ENCODE measurements at places on chromosomes 2 and 18.

GRCh38 chr2:206075113-206075512, 10.9 kb downstream of the INO80D start:
- DNase-seq = no peak

GRCh38 chr2:214740867-214741395, 68.6 kb downstream of the BARD1 start:
- no peak for DNase-seq

GRCh38 chr18:25896178-25896780, 194.1 kb downstream of the SS18 start:
- DNase-seq = peak; percentile 31

GRCh38 chr2:195561116-195561921, 95.7 kb upstream of the SLC39A10 start:
- DNase-seq = peak; percentile 77

DNA sequence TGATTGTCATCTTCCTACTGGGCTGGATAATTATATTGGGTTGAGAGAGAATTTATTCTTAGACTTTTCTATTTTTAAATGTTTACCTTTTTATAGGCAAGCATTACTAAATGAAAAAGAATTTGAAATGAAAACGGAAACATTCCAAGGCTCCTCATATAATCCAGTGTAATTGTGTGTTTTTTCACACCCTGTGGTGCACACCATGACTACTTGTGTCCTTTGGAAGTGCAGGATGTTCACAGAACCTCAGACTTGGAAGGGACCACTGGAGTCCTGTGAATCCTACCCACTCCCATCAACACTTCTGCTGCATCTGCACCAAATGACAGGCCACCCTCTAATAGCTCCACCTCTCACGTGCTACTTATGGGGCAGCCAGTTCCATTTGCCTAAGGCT, 48.0 kb downstream of the NAT8 start:
- DNase-seq = no peak

GRCh38 chr2:96702098-96702785, 37.6 kb downstream of the LMAN2L start:
- DNase-seq = no peak

DNA sequence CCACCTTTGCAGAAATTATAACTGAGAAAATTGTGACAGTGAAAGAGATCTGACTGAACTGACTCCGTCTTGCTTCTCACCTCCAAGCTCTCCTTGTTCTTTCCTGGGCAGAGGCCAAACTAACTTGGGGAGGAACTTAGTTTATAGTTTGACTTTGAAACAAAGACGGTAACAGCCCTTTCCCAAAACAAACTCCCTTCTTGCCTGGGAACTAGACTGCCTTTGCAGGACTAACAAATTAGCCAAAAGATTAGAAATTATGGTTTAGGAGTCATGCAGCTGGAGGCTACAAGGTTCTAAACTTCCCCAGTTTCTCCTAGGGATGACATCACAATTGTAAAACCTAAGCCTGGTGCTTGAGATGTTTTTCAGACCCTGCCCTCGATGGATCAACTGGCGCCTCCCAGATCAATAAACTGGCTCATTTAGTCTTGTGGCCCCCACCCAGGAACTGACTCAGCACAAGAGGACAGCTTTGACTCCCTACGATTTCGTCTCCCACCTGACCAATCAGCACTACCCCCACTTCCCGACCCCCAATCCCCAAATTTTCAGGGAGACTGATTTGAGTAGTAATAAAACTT, 137.7 kb downstream of the ALPK2 start:
- DNase-seq = no peak

- DNase-seq = no peak
These were observed 15.3 kb upstream of the PARD3B start for GRCh38 chr2:204529795-204530463.

DNA sequence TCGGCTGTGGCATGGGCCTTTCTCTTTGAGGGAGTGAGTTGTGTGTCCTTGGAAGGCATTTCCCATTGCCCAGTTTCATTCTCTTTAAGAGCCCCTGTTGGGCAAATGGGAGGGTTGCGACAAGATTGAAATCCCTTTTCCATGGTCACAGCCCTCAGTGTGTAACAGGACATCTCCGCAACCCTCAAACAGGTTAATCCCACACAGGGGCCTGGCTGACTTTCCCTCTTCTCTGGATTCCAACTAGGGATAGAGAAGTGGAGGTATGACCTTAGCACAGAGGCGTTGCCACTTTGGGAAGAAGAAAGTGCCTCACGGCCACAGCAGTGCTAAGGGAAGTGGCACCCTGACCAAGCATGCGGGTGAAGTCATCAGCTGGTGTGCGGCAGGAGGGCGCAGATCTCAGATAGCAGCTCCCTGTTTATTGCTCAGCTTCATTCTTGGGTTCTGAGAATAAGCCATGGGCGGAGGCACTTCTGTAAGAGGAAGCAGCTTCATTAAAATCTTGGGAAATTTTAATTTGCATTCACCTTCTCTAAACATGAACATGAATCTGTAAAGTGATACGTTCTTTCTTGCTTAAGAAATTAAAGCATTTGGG, 256.5 kb downstream of the GBX2 start:
- no peak for DNase-seq

- DNase-seq = no peak
These were observed 2.5 kb upstream of the RTP5 start for GRCh38 chr2:241866790-241867645.

DNA sequence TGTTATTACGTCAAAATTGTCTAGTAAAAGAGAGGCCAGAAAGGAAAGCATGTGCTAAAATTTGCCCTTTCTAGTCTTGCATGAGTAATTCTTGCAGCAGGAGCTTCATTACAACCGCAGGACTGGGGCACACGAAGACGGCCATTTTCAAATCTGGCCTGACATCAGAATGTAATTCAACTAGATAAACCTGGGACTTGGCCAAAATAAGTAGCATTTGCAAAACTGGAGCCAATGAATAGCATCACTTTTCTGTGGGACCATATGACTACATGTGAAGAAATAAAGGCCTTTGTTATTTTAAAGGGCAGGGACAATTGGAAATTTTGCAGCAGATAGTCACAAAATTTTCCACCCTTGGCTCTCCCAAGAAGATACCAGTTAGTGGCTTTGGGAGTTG, 3.0 kb upstream of the FZD7 start:
- no peak for DNase-seq

- peak; percentile 21 for DNase-seq
These were observed 36.3 kb downstream of the TPRKB start for GRCh38 chr2:73700661-73701447.

DNA sequence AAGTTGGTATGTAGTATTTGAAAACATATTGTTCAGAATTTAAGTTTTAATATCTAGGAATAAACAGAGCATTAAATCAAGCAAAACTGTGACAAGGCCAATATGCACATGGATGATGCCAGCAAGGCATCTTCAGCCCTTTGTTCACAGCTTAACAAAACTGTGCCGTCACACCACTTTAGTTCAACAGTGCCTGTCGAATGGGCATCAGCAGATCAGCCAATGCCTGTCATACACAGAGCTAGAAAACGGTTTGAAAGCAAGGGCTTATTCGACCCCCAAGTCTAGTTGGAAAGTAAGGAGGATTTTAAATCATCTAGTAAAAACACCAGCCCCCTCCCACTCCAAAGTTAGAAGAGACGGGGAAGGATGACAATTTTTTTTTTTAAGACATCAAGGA, 16.7 kb downstream of the ZEB2 start:
- no peak for DNase-seq

- no peak for DNase-seq
These were observed 7.8 kb upstream of the WNT10A start for GRCh38 chr2:218872645-218873358.

DNA sequence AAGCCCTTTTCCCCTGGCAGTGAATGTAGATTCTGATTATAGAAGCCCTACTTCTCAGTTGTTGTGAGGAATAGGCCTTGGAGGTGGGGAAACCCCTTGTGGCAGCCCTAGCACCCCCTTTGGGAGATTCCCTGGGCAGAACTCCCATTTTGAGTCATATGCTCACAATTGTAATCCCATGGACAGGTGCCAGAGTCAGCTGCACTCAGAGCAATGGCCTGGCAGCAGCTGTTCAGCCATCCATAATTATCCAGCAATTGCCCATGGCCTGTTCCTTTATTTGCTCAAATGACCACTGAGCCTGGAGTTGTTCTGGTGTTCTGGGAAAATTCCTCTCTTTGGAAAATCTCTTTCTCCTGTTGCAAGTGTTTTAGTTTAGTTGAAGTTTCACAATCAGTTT, 71.7 kb downstream of the PTRHD1 start:
- no peak for DNase-seq

- no peak for DNase-seq
These were observed 57.6 kb downstream of the TRIB2 start for GRCh38 chr2:12774395-12774727.

- no peak for DNase-seq
These were observed 132.5 kb downstream of the CSRNP3 start for GRCh38 chr2:165601928-165602521.

GRCh38 chr2:138814123-138814898, 34.1 kb upstream of the NXPH2 start:
- DNase-seq = peak; percentile 77

GRCh38 chr2:133378928-133379549, 189.2 kb downstream of the NCKAP5 start:
- DNase-seq = no peak

GRCh38 chr18:68707646-68708045, 7.3 kb downstream of the TMX3 start:
- DNase-seq = no peak

DNA sequence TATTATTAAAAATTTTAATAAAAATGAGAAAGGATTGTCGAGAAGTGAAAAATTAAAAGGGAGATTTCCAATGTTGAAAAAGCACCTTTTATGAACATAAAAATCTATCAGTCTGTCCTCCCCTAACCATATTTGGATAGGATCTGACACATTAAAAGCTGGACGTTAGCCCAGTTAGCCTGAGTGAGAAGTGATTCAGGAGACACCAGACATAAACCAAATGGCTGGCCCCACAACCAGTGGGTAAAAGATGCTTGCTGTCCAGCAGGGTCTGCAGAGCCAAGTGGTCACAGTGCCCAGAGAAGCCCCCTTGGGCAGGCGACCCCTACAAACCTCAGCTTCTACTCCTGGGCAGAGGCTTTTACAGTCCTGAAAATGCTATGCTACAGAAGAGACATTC, 253.8 kb upstream of the LYPD1 start:
- no peak for DNase-seq

DNA sequence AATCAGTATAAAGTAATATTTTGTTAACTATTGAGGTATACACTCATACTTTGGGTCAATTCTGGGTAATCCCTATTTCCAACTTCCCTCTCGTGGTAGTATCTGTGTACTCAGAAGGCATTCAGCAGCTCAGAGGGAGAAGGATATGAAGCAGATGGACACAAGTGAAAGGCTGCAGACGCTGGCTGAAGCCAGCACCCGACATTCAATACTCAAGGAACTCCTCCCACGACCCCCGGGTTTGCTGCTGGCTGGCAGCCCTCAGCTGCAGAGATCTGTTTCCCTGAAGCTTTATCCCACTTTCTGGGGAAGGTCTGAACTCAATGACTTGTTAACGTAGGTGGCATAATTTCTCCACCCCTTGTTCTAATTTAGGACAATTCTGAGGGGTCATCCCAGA, 847.3 kb upstream of the SOX11 start:
- DNase-seq = no peak

DNA sequence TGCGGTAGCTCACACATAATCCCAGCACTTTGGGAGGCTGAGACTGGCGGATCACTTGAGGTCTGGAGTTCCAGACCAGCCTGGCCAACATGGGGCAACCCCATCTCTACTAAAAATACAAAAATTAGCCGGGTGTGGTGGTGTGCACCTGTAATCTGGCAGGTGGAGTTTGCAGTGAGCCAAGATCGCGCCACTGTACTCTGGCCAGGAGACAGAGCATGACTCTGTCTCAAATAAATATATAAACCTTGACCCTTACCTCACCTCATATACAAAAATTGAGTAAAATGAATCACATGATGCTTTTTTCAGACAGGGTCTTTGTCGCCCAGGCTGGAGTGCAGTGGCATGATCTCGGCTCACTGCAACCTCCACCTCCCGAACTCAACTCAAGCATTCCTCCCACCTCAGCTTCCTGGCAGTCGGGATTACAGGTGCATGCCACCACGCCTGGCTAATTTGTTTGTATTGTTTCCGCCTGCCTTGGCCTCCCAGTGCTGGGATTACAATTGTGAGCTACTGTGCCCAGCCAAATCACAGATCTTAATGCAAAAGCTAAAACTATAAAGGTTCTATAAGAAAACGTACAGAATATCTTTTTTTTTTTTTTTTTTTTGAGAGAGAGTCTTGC, 25.3 kb downstream of the XPO1 start:
- DNase-seq = no peak

DNA sequence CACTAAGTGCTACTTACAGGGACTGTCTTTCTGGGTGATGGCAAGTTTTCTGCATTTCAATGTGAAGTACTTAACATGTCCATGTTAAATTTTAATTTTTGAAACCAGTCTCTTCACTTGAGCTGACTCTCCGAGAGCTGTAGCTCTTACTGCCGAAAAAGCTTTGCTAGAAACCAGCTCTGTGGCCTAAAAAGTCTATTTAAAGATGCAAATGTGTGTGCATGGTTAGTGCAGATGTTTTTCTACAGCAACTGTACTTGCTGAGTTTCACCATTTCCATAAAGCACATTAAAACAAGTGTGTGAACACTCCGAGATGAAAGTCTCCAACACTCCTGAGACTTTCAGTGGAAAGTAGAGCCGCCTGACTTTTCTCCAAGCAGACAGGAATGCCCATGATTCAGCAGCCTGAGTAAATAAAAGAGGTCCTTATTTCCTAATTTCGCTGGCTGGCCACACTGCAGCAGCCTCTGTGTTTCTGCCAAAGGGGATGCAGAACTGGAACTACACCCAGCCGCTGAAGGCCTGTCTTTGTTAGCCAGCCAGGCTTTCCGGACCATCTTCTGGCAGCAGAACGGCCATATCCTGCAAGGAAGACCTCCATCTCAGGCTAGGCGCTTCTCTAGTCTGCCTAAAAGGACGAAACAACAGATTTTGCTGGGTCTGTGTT, 121.2 kb downstream of the ZNF521 start:
- peak; percentile 51 for DNase-seq

- no peak for DNase-seq
These were observed 119.9 kb upstream of the RND3 start for GRCh38 chr2:150607390-150607811.

DNA sequence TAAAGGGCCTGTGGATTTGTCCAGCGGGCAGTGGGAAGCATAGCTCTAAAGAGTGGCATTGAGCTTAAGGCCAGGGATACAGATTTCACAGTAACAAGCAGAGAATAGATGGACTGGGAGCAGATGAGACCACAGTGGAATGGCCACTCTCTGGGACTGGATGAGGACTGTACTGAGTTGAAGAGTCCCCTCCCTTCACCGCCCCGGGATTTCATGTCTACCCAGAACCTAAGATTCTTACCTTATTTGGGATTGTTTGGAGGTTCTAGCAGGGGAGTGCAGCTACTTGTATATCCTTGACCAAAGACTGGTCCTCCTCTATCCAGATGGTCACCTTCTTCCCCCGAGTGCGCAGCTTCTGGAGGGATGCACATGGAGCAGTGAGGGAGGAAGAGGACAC, 28.0 kb upstream of the EFEMP1 start:
- DNase-seq = no peak

All from suppressor macrophage (primary cell).